Muscle of leg (tissue), 16 donors: ENCODE measurements at places on chromosomes 2 and 18. TPM values are rescaled to one million over a fixed set of nuclear protein-coding genes. Genes with fewer than 3 reads are reported as not detected.

DNA sequence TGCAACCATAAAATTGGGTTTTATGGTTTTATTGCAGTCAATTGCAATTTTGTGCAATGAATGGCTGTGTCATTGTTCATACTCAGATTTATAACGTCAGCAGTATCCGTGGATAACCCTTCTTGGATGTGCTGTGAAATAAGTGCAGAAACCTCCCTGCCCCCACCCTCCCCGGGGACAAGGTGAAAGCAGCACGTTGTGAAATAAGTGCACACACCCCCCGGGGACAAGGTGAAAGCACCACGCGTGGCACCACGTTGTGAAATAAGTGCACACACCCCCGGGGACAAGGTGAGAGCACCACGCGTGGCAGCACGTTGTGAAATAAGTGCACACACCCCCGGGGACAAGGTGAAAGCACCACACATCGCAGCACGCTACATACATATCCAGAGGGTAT is 93.6 kb upstream of the NFATC1 start:
- no peak for DNase-seq

GRCh38 chr2:161710131-161710915 is 86.1 kb downstream of the SLC4A10 start:
- peak; percentile 20 for DNase-seq

- DNase-seq, result no peak
Observed at GRCh38 chr18:1994471-1994870, 576.8 kb downstream of the METTL4 start.

DSG1 gene
- polyA plus RNA-seq, result not detected

GRCh38 chr18:32443033-32443705 is 27.5 kb downstream of the GAREM1 start:
- DNase-seq, result no peak

FEV gene
- polyA plus RNA-seq, result 0.40 TPM
